ENCODE measurements at places on chromosomes 3 and 15. TPM values are rescaled to one million over a fixed set of nuclear protein-coding genes. Genes with fewer than 3 reads are reported as not detected.

CCDC39 gene
- not detected for total RNA-seq

RETNLB gene
- total RNA-seq, result not detected

SNX22 gene
- total RNA-seq, result 0.58 TPM

GOLGA8J gene
- total RNA-seq, result not detected

PLA2G4D gene
- total RNA-seq, result not detected

ACTC1 gene
- not detected for total RNA-seq

GOLGA6B gene
- total RNA-seq, result not detected

DNA sequence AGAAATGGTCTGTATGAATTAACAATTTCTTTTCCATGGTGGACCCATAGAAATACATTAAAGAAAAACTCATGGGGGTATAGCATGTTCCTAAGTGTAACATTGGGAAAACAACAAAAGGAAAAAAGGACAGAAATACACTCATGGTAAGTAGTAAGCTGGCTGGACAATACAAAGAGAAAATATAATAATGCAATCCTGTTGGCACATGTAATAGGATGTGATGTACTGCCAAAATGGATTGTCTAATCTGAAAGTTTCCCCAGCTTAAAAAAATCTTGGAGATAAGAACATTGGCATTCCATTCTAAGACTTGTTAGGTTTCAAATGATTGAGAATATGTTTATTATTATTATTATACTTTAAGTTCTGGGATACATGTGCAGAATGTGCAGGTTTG, 128.1 kb downstream of the MBNL1 start:
- DNase-seq, result no peak

- DNase-seq, result no peak
Observed at GRCh38 chr15:99433026-99433756, 132.6 kb upstream of the MEF2A start.

DNA sequence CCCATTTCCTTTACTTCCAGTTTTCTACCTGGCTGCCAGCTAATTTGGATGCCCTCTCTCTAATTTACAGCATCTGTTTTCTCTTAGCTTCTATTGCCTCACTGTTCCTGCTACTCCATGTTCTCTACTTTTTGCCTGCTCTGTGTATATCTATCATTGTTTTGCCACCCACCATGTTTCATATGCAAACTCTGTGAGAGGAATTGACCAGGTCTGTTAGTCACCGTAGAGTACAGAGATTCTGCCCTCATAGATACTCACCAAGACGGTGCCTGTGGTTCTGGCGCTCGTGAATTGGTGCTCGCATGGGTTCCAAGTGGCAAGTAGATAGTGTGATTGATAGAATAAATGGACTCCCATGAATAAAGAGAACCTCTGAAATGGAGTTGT, 288.8 kb downstream of the CNTN6 start:
- DNase-seq, result no peak

DNA sequence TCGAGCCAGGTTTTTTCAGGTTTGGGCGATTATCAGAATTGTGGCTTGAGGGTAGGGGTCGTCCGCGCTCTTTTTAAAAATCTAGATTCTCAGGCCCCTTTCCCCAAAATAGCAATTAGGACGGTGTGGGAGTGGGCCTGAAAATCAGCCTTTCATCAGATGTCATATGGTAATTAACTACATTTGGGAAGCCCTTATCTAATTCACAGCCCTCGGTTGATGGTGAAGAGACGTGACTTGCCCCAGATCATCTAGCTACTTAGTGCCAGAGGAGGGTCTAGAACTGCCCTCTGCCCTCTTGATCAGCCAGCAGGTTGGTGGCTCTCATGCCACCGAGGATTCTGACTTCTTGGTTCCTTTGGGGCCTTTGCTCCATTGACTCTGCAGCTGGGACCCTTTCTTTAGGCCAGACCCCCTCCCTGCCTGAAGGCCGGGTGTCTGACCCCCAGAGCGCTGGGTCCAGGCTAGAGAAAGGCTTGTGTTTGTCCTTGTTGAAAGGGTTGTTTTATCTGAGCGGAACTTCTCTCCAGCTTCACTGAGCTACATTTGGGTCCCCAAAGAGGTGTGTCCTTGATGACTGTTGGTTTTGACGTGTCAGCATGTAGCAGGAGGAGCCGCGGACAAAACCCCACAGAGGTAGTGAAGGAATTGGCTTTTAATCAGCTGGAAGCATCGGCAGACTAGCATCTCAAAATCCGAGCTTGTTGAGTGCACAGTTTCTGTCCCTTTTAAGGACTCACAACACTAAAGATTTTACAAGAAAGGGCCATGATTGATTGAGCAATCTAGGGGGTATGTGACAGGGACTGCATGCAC, 857 bp downstream of the AEN start:
- peak; percentile 77 for DNase-seq

- DNase-seq, result no peak
Observed at GRCh38 chr3:63047068-63047467, 171.9 kb upstream of the CADPS start.

GRCh38 chr3:126468028-126468891, 7.4 kb downstream of the ZXDC start:
- DNase-seq, result no peak

DNA sequence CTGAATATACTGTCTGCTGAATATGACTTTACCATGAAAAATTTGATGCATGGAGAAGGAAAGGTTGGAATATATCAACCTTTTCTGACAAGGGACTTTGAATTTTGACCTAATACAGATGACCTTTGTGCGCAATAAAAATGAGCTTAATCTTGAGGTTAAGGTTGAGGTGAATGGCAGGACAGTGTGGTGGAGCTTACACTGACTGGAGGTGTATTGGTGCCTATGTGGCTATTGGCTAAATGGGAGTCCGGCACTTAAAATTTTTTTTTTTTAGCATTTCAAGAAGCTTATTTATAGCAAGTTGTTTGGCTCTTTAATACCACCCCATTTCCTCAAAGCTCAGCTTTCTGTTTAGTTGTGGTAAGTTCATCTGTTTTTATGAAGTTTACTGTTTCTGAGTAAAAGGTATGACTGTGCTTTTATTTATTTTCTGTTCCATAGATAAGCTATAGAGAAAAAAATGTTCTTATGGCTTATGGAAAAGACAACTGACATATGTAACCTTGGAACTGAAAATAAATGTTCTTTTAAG, 15.2 kb downstream of the CDIN1 start:
- no peak for DNase-seq

GRCh38 chr3:129432036-129432435, 3.6 kb upstream of the EFCAB12 start:
- no peak for DNase-seq

- DNase-seq, result no peak
Observed at GRCh38 chr3:66270701-66271100, 49.9 kb downstream of the SLC25A26 start.

DNA sequence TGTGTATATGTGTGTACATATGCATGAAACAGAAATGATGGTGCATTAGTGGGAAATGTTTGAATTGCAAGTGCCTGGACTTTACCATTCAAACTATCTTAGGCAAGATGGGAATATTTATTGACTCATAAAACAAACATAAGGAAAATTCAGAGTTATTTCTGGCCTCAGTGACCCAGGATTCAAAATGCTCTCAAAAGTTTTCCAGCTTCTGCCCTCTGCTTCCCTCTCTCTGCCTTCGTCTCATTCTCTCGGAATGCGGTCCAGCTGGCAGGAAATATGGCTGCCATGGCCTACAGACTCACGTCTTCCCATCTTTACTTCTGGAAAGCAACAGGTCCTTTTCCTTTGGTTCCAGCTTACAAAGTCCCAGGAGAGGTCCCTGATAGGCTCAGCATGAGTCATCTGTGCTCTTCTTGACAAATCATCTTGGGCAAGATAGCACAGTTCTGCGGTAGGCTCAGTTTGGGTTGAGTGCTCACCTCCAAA, 8.7 kb upstream of the ZNF774 start:
- DNase-seq, result no peak

DNA sequence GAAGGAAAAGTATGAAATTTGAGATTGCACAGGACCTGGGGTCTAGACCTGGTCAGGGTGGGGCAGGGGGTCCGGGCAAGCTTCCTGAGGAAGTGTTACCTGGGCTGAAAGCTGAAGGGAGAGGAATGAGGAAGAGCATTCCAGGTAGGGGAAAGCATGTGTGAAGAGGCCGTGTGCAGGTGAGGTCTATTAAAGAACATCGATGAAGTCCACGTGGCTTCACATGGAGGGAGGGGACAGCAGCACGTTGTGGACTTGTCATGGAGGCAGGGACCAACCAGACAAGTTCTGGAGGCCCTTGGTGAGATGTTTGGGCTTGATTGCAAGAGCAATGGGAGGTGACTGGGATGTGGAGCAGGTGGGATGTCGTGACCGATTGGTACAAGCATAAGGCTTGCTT, 47.1 kb downstream of the IDH2 start:
- no peak for DNase-seq

- DNase-seq, result no peak
Observed at GRCh38 chr3:142239421-142239820, 14.0 kb upstream of the GK5 start.

- no peak for DNase-seq
Observed at GRCh38 chr3:69203631-69204314, 81.4 kb upstream of the LMOD3 start.

DNA sequence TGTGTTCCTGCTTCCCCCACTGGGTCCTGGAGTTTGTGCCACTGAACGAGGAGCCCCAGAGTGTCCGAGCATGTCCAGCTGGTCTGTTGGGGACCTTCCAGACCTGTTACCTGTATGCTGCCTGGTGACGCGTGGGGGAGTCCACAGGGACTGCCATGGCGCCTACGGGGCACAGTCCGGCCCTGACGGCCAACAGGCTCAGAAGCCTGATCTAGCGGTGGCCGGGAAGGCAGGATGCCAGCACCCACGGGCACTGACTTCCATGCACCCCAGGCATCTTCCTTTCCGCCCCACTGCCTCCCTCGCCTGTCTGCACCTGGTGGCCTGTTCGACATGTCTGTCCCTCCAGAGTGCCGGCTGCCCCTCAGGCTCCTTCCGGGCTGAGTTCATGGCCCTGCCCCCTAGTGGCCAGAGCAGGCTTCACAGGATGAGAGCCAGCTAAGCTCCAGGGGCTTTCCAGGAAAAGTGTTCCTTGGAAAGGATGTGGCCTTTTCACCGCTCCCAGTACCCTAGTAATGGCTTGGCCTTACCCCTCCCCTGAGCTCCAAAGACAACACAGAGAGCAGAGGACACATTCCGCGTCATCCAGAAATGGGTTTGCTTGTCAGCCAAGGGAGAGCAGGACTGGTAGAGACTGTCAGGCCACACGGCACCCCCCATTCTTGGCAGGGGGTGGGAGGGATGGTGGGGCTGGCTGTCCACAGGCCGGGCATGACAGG, 35.7 kb downstream of the NGRN start:
- peak; percentile 70 for DNase-seq

DNA sequence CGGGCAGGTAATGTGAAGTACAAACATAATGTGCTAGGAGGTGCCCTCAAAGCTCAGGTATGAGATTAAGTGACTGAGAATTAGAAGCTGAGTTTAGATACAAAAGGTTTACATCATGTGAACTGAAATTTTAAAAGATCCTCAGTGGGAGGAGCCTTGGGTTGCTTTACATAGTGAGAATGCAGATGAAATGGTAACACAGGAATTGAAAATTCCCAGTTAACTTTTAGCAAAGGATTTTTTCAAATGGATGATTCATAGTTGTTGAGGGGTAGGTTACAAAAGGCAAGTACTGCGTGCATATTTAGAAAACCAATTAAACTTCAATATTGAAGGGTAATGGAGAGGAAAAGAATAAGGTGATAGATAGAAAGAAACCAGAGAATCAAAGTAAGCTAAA, 157.3 kb downstream of the PLCH1 start:
- DNase-seq, result no peak

DNA sequence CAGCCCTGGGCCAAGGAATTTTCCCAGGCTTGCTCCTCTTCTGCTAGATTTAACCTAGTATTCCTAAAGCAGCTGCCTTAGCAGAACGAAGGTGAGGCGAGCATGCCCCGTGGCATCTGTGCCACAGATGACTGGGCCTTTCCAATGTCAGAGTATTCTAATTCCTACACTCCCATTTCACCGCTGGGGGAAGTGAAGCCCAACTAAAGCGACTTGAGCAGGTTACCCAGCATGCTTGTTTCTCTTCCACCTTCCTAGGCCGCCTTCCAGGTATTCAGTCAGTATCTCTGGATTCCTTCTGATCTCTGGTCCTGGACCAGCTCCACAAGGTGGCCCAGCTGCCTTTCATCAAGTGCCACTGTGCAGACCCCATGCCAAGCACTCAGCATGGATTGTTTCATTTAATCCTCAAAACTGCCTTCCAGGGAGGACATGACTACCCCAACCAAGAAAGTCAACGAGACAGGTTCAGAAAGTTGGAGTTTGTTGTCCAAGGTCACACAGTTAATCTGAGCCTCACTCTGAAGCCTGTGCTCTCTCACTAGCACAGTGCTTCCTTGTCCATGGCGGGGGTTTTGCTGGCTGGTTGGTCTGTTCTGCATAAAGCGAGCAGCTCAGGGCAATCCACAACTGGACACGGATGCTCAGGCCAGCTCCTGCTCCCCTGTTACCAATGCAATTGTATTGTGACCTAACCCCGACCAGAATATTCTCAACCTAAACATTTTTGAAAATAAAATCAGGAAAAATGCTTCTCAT, 15.1 kb downstream of the MYO5C start:
- DNase-seq, result no peak

GRCh38 chr3:177944228-177944661, 592.0 kb upstream of the KCNMB2 start:
- DNase-seq, result no peak

DNA sequence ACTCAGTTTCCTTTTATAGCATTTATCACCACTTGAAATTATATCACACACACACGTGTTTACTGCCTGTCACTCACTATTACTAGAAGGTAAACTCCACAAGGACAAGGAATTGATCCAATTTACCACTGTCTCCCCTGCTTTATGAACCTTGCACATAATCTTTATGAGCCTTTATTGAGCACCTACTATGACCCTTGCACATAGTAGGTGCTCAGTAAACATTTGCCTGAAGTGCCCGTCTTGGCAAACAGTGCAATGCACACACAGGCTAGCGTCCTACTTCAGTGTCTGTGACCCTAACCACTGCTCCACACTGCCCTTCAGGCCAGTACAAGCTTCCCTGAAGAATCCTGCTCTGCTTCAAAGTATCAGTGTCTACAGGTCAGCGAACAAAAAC, 237.7 kb upstream of the TMC3 start:
- DNase-seq, result no peak

DNA sequence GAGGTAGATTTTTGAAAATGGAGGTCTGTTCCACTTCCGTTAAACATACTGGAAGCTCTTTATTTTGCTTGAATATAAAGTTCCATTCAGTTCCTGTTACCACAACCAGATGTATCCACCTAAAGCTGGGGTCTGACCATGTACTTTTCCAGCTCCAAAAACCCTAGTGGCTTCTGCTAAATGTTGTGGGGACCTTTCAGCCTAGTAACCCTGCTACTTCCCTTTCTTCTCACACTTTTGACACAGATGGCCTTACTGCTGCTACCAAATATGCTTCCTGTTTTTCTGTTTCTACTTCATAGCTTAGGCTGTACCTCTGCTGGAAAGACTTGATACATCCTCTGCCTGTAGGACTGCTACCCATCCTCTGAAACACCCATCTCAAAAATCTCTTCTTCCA, 87.8 kb downstream of the COL6A6 start:
- DNase-seq, result no peak

DNA sequence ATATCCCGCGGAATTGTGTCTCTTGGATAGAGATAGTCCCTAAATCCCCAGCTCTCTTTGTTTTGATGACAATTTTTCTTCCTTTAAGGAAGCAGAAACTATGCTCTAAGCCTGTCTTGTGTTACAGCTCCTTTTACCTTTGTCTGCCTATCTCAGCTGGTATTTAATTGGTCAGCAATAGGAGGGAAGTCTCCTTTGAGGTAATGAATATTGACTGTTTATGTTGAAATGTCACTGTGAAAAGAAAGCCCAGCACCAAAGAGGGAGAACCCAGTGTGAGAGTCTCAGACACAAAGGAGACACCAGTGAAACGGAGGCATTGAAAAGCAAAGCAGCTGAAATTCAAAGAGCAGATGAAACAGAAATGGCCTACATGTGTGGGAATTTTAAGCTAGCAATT, 372.6 kb downstream of the NR2F2 start:
- DNase-seq, result no peak
